ENCODE measurements at places on chromosomes 3 and 15.

DNA sequence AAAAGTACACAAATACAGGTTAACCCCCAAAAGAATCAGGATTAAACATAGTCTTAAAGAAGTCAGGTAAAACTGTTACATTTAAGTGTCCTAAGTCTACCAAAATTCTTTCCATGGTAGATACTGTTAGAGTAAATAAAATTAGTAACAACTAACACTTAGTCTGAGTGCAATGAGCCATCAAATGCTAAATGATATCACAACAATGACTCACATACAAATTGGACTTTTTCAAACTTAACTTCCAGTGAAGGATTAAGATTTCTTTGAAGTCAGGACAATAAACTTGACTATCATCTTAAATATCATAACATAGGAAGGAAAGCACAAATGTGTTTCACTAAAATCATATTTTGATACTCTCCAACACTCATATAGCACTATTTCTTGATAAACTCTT, 43.9 kb downstream of the ZNF148 start:
- ATAC-seq, result no peak

DNA sequence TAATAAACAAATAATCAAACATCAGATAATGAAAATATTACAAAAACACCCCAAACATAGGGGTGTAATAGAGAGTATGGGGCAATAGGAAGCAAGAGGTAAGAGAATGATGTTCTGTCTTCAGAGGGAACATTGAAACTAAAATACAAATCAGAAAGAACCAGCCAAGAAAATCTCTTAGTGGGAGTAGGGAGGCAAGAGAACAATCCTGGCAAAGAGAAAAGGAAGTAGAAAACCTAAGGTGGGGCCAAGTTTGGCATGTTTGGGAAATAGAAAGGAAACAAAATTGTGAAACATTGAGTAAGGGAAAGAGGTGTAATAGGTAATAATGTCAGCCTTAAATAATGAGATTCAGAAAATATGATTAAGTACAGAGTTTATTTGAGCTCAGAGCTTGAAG, 467.1 kb downstream of the RBMS3 start:
- ATAC-seq, result no peak

DNA sequence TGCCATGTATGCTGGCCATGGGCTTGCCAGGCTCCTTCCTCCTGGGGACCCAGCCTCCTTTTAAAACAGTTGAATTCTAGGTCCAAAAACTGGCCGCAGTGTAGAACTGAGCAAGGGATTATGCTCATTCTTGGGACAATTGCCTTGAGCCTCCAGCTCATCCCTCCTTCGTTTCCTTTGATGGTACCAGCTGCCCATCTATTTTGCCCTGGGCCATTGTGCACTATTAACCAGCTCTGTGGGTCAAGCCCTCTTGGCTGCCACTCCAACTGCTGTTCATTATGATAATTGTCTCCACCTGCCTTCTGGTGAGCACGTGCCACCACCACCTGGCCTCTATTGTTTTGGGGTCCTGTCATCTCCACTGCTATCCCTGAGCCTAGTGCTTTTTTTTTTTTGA, 75.8 kb upstream of the SYN2 start:
- ATAC-seq, result no peak

- ATAC-seq, result peak; percentile 71
Measured at GRCh38 chr3:150073031-150073430, 102.3 kb upstream of the PFN2 start.

DNA sequence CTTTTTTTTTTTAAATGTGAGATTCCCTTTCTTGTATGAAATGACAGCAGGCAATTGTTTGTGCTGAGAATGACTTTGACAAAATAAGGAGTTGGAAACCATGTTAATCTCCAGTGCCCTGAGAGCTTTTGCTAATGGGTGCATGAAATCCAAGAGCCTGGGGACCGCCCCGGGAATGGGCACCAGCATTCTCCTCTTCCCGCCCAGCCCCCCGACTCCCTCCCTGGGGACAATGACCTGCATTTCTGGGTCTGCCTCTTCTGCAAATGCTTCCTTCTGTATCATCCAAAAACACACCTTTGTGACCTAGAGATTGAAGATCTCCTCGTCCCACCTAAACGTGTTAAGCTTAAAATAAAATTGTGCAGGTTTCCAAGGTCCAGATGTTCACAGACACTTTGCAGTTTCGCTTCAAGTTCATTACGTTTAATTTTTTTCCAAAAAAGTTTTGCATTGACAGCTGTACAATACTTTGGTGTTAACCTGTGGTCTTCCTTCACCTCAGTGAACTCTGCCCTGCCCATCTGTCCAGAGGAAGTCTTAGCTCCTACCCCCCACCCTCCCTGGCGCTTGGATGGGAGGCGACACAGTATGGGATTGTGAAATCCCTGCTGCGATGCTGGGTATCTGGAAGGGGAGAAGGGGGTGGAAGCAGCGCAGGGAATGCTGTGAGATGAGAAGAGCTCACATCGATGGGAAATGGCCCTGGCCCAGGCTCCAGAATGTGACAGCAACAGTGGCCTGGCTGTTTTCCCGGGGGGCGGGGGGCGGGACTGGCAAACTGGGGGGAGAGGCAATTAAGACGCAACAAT, 50.1 kb downstream of the TLE3 start:
- ATAC-seq, result no peak

- no peak for ATAC-seq
Measured at GRCh38 chr3:177119829-177120228, 77.5 kb downstream of the TBL1XR1 start.

DNA sequence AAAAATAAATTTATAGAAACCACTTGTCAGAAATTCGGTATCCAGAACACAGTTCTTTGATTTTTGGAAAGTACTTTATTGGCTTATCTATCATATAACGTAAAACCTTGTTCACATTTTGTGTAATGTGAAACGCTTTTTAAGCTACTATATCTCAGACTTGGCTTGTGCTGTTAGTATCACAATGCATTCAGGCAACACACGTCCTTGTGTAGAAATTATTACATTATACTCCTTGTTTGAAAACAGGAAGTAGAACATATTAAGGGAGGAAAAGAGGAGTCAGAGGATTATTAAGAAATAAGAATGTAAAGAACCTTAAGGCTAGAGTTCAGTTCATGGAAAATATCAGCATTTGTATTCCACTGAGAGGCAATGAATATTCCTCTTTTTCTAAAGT, 1.6 kb downstream of the DNAJC13 start:
- no peak for ATAC-seq

DNA sequence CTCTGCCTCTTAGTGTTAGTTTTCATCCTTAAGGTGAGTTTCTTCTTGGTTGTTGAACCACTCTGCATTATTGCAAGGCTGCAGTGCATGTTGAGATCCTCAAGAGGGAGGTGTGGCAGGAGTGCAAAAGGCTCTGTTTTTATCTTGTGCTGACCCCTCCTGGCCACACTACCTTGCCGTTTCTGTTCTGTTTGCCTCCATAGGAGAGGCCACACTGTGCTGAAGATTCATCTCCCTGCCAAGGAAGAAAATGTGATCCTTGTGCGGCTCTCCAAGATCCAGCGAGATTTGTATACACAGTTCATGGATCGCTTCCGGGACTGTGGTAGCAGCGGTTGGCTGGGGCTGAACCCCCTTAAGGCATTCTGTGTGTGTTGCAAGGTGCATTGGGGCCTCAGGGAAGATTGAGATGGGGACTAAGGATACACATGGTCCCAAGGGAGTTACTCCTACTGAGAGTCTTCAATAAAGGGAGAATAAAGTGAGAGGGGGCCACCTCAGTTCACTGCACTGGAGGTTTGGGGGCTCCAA, 33.0 kb upstream of the TEX264 start:
- peak; percentile 99 for ATAC-seq

- no peak for ATAC-seq
Measured at GRCh38 chr15:39746714-39747276, 35.8 kb downstream of the FSIP1 start.

- no peak for ATAC-seq
Measured at GRCh38 chr3:134430950-134431445, 54.8 kb downstream of the ANAPC13 start.

DNA sequence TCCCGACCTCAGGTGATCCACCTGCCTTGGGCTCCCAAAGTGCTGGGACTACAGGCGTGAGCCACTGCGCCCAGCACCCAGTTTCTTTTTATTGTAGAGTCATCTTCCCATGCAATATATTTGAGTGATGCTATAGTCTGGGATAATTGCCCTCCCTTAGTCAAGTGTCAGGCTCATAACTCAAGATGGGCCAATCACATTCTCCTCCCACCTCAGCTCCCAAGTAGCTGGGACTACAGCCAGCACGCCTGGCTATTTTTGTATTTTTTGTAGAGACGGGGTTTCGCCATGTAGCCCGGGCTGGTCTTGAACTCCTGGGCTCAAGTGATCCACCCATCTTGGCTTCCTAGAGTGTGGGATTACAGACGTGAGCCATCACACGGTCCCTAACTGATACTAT, 15.2 kb upstream of the PTPN9 start:
- ATAC-seq, result no peak

- no peak for ATAC-seq
Measured at GRCh38 chr15:76999996-77000395, 5.1 kb downstream of the PSTPIP1 start.

- ATAC-seq, result no peak
Measured at GRCh38 chr3:175193815-175194518, 334.8 kb downstream of the NAALADL2 start.

GRCh38 chr15:101068961-101069653, 149.9 kb downstream of the LRRK1 start:
- peak; percentile 27 for ATAC-seq

DNA sequence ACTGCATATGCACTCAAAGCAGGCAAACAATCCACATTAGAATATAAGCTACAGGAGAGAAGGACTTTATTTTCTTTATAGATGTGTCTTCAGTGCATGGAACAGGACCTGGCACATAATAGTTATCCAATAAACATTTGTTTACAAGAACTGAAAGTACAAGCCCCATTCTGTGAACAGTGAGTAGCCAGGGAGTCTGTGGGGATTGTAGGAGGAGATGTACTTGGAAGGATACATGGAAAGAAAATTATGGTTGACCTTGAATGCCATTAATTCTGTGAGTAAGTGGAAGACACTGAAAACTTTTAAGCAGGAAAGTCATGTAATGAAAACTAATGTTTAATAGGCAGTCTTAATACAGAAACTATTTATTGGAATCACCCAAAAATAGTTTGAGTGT, 28.3 kb downstream of the MASP1 start:
- ATAC-seq, result no peak

DNA sequence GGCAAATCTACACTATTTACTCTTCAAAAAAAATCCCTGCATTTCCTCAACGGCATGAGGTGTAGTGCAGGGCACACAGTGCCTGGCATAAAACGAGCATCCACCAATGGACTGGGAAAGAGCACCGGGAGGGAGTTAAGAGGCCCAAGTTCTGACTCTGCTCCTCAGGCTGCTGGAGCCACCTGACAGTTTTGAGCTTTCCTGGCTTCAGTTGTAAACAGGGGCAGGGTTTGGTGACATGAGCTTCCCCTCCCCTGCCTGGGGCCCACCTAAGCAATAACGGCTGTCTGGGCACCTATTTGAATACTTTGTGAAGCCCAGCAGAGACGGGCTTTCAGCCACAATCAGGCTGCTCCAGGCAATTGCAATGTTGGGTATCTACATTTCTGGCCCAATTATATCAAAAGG, 16.4 kb downstream of the CA12 start:
- no peak for ATAC-seq

DNA sequence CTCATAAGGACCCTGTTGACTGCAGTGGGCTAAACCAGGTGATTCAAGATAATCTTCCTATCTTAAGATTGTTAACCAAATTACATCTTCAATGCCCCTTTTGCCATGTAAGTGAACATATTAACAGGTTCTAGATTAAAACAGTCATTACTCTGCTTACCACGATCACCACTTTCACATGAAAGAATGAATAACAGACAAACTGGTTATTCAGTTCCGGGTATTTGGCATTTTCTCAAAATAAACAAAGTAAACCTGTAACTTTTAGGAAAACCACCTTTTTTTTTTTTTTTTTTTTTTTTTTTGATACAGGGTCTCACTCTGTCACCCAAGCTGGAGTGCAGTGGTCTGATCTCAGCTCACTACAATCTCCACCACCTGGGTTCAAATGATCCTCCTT, 131.2 kb downstream of the IMPG2 start:
- ATAC-seq, result no peak

GRCh38 chr3:65793495-65794200, 245.1 kb downstream of the MAGI1 start:
- no peak for ATAC-seq

DNA sequence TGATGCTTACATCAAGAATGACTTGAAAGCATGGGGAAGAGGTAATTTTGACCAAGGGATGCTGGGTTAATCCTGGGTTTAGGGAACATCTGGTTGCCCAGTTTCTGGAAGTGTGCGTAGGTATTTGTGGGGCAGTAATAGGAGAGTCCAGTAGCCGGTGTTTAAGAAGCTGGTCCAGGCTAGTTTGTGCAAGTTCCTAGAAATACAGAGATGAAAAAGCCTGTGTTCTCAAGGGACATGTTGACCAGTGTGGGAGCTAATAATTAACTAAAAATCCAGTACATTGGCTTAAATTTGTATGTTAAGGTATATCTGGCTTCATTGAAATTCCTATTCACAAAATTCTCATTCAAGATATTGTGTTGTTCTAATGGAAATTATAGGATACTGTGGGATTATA, 51.2 kb downstream of the UBE2E2 start:
- ATAC-seq, result no peak

GRCh38 chr15:80455668-80456442, 51.7 kb downstream of the ARNT2 start:
- peak; percentile 95 for ATAC-seq

DNA sequence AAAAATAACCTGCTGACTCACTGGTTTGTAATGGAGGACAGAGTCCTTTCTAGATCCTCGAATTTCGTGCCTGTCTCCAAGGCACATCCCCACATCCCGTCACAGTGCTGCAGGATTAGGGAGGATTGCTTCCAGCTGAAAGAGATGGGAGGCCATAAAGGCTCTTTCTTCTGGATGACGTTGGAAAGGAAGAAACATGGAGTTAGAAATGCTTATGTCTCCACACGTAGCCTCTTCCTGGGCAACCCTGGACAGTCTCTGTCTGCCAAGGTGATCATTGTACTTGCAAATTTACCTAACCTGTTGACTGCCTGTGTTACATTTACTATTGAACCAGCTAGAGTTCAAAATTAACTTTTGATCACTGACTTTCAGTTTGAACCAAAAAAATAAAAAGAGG, 27.6 kb upstream of the VILL start:
- ATAC-seq, result peak; percentile 41

- no peak for ATAC-seq
Measured at GRCh38 chr3:16890597-16891333, 6.0 kb downstream of the PLCL2 start.

GRCh38 chr3:134769287-134769868, 25.7 kb upstream of the EPHB1 start:
- no peak for ATAC-seq

DNA sequence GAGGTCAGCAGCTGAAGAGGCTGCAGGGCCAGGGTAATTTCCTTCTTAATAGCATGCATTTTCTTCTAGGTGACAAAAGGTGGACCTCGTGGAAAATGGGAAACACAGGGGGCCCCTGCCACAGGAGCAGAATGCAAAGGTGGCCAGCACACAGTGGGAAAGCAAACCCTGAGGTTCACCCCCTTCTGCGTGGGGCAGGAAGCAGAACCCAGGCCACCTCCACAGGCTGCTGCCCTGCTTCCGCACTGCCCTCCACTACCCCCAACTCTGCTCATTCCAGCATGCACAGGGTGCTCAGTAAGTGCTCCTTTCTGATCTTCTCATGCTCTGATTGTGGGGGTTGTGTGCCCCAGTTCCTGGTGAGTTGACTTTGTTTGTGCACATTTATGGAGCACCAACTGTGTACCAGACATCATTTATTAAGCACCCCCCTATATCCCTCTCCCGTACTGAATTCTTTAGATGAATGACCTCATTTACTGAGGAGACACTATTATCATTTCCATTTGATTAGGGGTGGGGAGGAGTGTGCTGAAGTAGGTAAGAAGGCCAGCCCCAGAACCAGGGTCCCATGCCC, 12.7 kb upstream of the FGD5 start:
- no peak for ATAC-seq

Data from SK-N-SH treated with all-trans-retinoic acid at 6 μM for 48 hours (cell line).